Hippocampal formation (tissue), 2 donors: ENCODE measurements at places on chromosomes 5 and 9.

DNA sequence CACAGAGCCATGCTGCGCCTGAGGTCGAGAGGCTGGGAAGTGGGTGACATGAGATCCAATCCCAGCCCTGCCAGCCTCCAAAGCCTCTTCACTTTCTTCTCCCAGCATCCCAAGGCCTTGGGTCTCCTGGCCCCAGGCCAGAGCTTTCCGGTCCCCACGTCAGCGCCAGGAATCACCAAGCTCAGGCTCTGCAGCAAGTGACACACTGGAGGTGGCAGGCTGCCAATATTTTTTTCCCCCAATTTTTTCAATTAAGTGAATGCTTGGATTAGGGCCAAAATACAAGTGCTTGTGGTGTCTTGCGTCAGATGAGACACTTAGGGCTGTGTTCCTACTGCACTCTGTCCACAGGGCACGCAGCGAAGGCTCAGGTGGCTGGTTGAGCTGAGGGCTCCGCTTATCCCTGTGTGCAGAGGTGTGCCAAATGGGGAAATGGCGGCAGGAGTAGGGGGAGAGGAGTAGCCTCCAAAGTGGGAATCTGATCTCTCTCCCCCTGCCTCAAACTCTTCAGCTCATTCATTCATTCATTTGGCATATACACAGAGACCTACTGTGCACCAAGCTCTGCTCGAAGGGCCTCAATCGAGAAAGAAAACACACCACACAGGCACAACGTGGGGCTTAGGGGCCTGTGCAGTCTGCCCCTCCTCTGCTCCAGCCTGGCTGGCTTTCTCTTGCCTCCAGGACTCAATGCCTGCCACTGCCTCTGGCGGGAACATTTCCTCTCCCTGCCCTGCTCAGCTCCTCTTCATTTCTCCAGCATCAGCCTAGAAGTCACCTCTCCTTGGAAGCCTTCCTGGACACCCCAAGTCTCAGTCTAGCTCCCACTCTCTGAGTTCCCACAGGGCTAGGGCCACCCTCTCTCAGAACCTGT, 16.6 kb downstream of the SH3PXD2B start:
- peak; percentile 27 for DNase-seq

- no peak for DNase-seq
Measured at GRCh38 chr9:136441191-136441680, 1.6 kb upstream of the INPP5E start.

GRCh38 chr5:149694007-149694406, 36.1 kb upstream of the PPARGC1B start:
- DNase-seq = no peak

DNA sequence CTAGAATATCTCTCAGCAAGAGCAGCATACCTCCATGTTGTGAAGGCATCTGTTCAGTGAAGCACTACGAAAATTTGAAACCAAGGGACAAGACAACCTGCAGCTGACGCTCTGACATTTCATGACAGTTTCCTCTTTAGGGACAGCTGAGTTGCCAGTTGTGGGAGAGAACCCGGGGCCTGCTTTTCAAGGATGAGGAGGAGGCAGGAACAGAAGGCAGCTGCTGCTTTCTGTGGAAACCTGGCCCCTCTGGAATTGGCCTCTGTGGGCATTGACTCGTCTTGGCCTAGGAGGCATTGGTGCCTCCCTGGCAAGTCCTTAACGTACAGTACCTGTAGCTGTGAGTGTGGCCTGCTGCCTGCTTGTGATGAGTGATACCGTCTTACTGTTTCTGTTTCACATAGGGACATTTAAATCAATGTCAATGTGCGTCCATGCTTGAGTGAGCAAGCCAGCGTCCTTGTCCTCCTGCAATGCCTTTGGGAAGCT, 21.6 kb downstream of the SLC46A2 start:
- no peak for DNase-seq

GRCh38 chr5:65037831-65038815, 269.4 kb downstream of the CWC27 start:
- no peak for DNase-seq

- no peak for DNase-seq
Measured at GRCh38 chr5:145347026-145347616, 488.0 kb downstream of the PRELID2 start.

DNA sequence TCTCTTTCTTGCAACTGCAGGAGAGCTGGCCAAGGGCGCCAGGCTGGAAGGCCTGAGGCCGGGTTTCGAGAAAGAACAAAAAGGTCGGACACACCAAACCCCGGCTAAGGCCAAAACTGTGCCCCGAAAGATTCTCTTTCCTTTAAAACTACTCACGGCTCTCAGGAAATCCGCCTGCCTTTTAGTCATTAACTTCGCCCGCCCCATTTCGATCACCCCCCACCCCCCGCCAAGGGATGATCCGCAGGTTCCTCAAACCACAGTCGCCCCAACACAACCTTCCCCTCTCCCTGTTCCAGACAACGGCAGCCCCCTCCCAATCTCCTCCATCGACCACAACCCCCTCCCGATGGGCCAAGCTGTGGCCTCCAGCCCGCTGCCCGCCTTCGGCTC, 536 bp downstream of the FEM1C start:
- peak; percentile 78 for DNase-seq

GRCh38 chr9:24939109-24939850, 393.6 kb upstream of the IZUMO3 start:
- no peak for DNase-seq

DNA sequence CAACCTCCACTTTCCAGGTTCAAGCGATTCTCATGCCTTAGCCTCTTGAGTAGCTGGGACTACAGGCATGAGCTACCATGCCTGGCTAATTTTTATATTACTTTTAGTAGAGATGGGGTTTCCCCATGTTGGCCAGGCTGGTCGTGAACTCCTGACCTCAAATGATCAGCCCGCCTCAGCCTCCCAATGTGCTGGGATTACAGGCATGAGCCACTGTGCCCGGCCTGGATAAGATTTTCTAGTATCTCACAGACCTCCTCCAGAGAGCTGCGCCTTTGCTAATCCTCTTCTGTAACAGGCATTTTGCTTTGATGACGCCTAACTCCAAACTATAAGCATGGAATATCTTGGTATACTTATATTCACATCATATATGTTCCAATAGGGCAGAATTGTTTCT, 99.4 kb downstream of the FSTL4 start:
- DNase-seq = no peak

DNA sequence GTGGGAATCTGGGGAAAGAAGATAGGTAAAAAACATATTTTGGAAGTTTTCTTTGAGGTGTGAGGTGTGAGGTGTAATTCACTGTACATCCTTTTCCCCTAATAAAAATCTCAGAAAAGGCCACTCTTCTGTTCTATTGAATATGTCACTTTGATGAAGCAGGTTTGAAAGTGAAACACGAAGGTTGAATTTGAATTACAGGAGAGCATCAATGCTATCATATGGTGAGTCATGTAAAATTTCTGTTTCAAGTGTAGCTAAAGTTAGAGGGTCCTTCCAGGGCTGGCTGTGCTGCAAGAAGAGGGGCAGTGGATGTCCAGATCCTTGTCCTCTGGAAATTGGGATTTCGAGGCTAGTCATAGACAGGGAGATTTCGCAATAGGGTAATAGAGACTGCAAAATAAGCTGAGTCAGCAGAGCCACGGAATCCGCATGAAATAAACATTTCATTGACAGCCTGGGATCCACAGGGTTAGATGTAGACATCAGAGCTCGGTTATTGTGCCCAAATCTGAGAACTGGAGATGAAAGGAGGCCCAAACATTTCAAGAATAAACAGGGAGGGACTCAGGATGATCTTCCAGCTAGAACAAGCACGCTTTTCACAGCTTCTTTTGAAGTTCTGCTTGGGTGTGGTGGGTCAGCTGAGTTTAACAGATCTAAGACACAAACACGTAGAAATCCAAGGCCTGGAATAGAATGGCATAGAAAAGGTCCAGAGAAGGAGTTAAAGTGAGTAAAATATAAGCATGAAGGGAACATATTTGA, 194.4 kb upstream of the CDKN2B start:
- no peak for DNase-seq

DNA sequence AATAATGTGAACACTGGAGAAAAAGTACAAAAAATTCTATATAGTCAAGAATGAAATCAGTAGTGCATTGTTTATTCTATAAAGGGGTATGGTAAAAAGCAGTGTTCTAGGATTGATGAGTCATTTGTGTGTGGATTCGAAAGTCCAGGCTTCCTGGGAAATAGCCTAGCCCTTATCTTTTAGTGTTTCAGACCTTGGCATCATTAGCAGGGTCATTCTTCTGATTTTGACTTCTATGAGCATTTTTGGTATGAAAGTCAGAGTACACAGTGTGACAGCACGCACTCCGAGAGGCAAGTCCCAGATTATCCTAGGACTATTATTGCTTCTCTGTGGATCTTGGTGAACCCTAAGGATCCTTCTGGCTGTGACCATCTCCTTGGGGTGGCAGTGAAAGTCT, 16.9 kb downstream of the PCSK5 start:
- DNase-seq = no peak
